ENCODE measurements at places on chromosomes 6 and 20.

GRCh38 chr6:48835421-48835958 is 627.6 kb downstream of the MMUT start:
- no peak for DNase-seq

DNA sequence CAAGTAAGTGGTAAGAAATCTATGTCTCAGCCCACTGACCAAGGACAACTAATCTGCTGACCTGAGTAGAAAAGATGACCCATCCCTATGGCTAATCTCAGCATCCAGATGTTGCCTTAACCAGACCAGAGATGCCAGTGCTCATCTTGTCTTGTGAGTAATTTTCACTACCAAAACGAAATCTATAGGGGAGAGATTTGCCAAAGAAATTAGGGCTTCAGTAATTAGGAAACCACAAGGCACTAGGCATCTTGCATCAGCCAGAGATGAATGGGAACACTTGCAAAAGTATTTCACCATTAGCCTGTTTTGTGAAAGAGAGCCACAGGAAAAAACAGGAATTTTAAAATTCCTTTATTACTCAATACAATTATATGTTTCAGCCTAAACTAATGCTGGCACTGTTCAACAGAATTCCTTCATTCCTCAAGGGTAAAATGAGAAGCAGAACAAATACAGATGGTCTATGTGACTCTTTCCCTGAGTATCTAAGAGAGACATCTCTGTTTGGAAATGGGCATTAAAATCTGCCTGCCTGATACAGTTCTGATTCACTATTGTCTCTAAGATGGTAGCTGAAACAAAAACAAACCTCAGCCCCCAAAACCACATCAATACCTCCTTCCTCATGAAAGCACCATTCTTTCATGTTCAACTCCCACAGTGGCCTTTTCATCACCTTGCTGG is 87.8 kb downstream of the GMDS start:
- DNase-seq, result no peak

DNA sequence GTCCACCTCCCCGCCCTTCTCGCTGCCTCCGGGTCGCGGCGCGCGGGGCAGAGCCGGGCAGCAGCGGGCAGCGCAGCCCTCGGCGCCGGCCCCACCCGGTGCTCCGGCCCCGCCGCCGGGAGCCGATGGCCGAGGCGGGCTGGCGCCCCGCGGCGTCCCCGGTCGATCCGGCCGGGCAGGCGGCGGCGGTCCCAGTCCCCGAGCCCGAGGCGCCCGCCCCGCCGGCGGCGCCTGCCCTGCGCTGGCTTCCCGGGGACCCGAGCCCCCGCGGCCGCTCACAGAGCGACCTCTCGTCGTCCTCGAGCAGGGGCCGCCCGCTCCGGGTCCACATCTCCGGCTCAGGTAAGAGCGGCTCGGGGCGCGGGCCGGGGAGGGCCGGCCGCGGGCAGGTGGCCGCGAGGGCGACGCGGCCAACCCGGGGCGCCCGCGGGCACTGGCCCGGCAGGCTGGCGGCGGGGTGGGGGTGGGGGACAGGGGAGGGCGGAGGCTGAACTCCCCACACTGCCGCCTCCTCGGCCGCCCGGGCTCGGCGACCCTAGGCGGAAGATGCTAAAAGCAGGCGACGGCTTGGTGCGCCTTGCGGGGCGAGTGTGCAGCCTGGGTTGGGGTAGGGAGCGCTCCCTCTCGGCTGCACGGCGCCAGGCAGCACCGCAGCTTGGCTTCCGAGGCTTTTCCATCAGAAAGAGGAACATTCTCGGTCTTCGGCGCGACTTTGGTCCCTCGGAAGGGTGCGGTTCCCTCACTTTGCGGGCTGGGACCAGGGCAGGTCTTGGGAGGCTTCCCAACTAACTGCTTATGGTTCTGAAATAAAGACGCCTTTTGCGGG is 25.6 kb upstream of the FUCA2 start:
- no peak for DNase-seq

- DNase-seq, result no peak
Measured at GRCh38 chr6:117668736-117669135, 6.5 kb upstream of the NUS1 start.

DNA sequence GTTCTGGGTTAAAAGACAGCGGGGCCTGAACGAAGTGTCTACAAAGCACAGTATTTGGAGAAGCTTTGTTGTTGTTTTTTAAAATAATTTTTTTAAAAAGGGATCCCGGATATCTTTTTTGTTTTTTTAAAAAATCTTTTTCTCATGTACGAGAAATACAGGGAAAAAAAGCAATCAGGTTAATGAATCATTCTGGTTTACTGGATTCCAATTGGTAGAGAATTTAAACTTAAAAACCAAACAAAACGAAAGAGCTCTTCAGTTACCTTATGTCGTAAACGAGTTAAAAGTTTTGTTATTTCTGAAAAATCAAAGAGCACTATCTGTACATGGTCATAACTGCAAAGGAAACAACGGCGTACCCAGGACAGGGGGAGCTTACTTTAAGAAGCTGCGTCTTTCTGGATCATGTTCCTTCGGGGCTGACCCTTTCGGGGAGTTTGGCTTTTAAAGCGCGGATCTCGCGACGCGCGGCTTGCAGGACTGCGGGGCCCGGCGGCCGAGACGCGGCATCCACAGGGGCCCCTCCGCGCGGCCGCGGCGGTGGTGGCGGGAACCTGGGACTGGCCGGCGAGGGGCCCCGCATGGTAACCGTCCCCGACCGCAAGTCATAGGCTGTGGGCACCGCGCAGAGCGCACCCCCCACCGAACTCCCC is 927 bp downstream of the IL20RA start:
- DNase-seq, result no peak

GRCh38 chr20:11675920-11676629 is 241.6 kb upstream of the BTBD3 start:
- no peak for DNase-seq

DNA sequence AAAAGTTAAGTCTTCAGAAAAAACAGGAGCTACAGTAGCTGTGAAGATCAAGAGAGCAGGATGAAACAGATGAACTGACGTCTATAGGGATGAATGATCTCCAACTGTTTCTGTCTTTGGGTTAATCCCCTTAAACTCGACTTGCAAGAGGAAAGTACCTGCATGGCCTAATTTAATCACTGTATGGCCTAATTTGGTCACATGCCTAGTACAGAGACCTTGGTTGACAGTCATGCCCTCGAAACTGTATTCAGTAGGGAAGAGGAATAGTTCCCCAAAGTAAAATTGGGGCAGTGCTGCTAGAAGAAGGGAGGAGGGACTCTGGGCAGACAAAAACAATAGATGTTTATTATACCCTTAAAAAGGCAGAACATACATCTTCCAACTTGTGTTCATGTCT is 10.0 kb upstream of the SMAP1 start:
- DNase-seq, result no peak
